ENCODE measurements at places on chromosomes 16 and 17.

DNA sequence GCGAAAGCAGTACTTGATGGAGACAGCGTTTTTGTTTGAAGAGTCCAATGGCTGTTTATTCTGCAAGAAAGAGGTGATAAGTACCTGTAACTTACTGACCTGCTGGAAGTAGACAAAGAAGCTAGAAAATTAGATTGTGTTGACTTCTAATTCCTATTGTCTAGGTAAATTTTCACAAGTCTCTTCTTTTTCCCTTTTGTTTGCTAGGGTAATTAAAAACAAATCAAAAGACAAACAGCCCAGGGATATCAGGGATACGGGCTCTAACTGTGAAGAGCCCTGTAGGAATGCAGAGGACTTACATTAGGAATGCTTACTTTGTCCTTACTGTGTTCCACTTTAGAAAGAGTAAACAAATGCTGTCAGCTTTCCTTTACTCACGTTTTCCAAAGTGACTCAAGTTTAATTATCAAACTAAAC lies 7.0 kb downstream of the PSME3IP1 start:
- H3K27me3 ChIP-seq, result no peaks in the 10 kb centered on the region
- DNase-seq, result no peak

DNA sequence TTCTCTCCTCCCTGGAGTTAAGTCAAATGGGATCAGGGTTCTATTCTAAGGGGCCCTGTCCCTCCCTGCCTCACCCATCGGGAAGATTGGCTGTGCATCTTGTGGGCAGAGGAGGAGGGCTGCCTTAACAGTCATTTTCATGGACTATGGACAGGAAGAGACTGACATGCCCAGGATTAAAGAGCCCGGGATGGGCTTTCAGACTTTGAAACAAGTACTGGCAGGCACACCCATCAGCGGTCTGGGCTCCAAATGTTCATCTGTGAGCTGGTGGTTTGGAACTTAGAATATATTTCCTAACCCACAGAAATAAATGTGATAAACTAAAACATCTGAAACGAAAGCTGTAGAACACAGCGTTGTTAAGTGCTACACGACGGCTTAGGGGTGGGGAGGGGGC lies 6.5 kb downstream of the SLC6A4 start:
- no peak overlapping the region for H3K27ac ChIP-seq
- H3K36me3 ChIP-seq, result no peaks in the 10 kb centered on the region
- H3K27me3 ChIP-seq, result peaks cover 36% of the 10 kb centered on the region
- no peak for DNase-seq
- peaks cover 4% of the 10 kb centered on the region for H3K4me1 ChIP-seq

GRCh38 chr17:57879437-57880085 lies 29.7 kb upstream of the MRPS23 start:
- peaks cover 9% of the 10 kb centered on the region for H3K27me3 ChIP-seq
- peaks cover 4% of the 10 kb centered on the region for H3K4me1 ChIP-seq
- DNase-seq, result no peak
- no peaks in the 10 kb centered on the region for H3K36me3 ChIP-seq
- no peak overlapping the region for H3K27ac ChIP-seq

DNA sequence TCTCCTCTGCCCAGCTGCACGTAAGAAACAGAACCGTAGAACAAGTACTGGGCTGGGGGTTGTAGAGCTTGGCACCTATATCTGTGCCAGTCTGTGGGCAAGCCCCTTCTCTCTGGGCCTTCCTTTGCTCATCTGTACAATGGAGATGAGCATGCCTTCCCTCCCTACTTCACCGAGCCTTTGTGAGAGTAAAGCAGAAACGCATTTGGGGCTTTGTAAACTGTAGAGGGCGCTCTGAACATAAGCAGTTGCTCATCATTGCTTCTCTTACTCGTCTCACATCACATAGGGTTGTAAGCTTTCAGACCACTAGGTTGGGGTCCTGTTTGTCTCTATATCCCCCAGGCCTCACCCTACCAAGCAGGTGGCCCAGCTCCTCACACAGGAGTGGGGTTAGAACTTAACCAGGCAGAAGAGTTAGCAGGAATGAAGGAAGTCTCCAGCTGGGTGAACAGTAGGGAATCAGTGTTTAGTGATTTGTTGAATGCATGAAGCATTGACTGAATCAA lies 15.1 kb downstream of the SAMD14 start:
- no peak overlapping the region for H3K27ac ChIP-seq
- no peaks in the 10 kb centered on the region for H3K36me3 ChIP-seq
- peaks cover 15% of the 10 kb centered on the region for H3K27me3 ChIP-seq
- H3K4me3 ChIP-seq, result no peak overlapping the region

- DNase-seq, result peak; percentile 90
- H3K36me3 ChIP-seq, result no peaks in the 10 kb centered on the region
- peak overlapping the region; percentile 93 for H3K4me3 ChIP-seq
Measured at GRCh38 chr17:40322358-40323315, 13.7 kb downstream of the RARA start.

DNA sequence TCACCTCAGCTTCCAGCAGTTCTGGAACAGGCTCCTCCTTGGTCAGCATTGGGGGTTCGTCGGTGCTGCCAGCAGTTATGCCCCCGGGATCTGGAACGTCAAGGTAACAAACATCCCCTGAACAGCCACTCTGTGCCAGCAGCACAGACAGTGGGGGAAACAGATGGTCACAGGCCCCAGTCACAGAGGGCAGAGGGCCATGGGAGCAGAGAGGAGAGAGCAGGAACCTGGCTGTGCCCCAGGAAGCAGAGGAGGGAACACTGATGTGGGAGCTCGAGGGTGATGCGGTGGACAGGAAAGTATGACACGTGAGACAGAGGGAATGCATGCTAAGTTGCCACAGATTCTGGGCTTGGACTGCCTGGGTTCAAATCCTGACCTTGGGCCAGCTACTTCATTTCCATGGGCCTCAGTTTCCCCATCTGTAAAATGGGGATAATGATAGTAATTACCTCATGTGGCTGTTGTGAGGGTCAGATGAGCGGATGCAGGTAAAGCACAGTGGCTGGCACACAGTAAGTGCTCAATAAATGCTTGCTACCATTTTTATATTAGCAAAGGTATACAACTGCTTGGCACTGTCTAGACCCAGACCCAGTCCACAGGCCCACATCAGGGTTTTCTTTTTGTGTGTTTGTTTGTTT lies 4.9 kb downstream of the BCL7C start:
- no peak for DNase-seq
- peak overlapping the region; percentile 36 for H3K27ac ChIP-seq
- H3K27me3 ChIP-seq, result no peaks in the 10 kb centered on the region
- peaks cover 15% of the 10 kb centered on the region for H3K4me1 ChIP-seq

- no peaks in the 10 kb centered on the region for H3K4me1 ChIP-seq
- no peak overlapping the region for H3K27ac ChIP-seq
- H3K36me3 ChIP-seq, result no peaks in the 10 kb centered on the region
Measured at GRCh38 chr16:49638673-49639610, 217.0 kb downstream of the ZNF423 start.

DNA sequence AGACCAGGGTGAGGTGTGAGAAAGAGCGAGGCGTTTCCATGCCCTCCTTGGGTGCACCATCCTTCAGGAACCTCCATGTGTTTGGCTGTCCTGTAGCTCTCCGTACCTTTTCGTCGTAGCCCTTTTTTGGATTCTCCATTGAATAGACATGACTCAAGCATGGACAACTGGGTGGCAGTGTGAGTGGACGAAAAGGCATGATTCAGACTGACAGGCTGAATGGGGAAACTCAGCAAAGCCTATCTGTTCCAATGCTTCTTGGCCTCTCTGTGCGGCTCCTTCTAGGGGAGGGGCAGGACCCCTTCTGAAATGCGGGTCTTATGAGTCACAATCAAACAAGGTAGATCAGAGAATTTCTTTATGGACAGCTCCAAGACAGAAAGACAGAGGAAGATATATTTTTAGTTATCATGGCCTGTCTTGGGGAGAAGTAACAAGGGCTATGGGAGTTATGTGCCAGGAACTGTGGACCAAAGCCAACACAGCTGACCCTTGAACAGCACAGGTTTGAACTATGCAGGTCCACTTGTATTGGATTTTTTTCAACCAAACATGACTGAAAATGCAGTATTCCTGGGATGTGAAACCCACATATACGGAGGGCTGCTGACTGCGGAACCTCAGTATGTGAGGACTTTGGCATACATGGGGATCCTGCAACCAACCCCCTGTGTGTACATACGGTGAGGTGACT lies 22.9 kb downstream of the ADORA2B start:
- no peak overlapping the region for H3K4me3 ChIP-seq
- H3K27ac ChIP-seq, result no peak overlapping the region
- DNase-seq, result no peak
- peaks cover 16% of the 10 kb centered on the region for H3K27me3 ChIP-seq
- H3K4me1 ChIP-seq, result peaks cover 7% of the 10 kb centered on the region
- no peaks in the 10 kb centered on the region for H3K36me3 ChIP-seq

DNA sequence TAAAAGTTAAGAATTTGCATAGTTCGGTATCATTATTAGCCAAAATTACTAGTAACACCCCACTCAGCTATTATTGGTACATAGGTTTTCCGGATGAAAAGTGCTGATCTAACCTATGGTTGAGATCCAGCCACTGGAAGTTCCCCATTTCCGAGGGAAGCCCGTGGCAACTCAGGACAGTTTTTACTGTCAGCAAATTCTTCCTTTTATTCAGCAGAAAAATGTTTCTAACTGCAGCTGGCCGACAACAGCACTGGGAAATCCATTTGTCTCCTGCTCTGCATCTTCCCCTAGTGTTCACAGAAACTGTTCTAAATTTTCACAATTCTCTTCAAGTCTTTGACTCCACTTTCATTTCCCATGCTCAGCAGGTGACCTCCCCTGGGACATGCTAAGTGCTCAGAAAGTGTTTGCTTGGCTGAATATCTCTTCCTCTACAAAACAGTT lies 15.5 kb upstream of the MMD start:
- H3K4me1 ChIP-seq, result no peaks in the 10 kb centered on the region
- H3K36me3 ChIP-seq, result no peaks in the 10 kb centered on the region
- DNase-seq, result no peak
- no peak overlapping the region for H3K4me3 ChIP-seq

DNA sequence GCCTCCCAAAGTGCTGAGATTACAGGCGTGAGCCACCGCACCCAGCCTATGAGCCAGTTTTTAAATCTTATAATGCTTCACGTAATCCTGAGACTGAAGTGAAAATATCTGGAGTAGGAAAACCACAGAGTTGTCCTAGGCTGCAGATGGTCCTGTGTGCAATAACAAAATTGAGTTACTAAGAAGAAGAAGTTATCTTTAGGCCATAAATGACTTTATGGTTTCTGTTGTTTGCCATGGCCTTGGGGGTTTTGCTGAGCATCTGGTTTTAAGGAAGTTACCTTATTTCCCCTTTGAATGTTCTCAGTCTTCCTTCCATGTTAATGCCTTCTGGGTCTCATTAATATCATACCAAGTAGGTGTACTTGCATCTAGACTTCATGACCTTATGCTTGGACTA lies 16.5 kb downstream of the NMT1 start:
- peaks cover 4% of the 10 kb centered on the region for H3K36me3 ChIP-seq
- H3K27me3 ChIP-seq, result no peaks in the 10 kb centered on the region
- H3K4me1 ChIP-seq, result peaks cover 8% of the 10 kb centered on the region
- peak overlapping the region; percentile 16 for H3K27ac ChIP-seq
- H3K4me3 ChIP-seq, result no peak overlapping the region
- DNase-seq, result no peak

DNA sequence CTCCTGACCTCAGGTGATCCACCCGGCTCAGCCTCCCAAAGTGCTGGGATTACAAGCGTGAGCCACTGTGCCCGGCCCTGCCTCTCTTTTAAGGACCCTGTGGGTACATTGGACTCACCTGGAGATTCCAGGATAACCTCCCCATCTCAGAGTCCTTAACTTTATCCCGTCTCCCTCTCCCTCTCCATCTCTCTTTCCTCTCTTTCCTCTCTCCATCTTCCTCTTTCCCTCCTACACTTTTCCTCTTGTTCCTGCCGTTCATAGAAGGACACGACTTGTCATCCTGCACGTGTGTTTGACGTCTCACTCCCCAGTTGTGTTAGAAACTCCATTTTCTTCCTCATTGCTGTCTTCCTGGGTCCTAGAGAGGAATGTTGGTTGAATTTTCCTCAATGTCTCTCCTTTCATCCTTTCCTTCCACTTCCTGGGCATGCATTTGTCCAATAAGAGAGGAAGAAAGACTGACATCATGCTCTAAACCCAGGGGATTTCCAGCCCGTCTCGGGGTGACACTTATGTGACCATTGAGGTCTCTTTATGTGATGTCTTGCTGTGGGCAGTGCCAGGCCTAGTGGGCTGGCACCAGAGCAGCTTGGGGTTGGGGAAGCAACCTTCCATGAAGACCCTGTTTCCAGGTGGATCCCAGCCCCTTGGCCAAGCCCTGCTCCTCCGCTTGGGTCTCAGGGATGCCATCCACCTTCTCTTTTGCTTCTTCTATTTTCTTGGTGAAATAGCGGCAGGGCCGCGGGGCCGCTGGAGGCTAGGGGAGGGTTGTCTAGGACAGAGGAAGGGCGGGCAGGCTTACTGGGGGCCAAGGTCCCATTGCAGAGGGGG lies 39.8 kb upstream of the IRF8 start:
- peaks cover 6% of the 10 kb centered on the region for H3K36me3 ChIP-seq
- H3K4me1 ChIP-seq, result peaks cover 51% of the 10 kb centered on the region
- peak; percentile 73 for DNase-seq
- no peaks in the 10 kb centered on the region for H3K27me3 ChIP-seq
- peak overlapping the region; percentile 38 for H3K4me3 ChIP-seq

DNA sequence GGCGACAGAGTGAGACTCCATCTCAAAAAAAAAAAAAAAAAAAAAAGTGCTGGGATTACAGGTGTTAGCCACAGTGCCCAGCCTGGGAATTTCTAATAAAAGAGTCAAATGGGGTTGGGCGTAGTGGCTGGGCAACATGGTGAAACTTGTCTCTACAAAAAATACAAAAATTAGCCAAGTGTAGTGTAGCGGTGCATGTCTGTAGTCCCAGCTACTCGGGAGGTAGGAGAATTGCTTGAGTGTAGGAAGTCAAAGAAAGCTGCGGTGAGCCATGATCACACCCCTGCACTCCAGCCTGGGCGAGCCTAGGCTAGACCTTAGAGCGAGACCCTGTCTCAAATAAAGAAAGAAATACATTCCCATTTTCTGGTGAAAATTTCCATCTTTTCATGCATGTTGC lies 2.4 kb upstream of the UTS2R start:
- no peak overlapping the region for H3K4me3 ChIP-seq
- peaks cover 10% of the 10 kb centered on the region for H3K4me1 ChIP-seq
- H3K27me3 ChIP-seq, result peaks cover 16% of the 10 kb centered on the region
- DNase-seq, result no peak

GRCh38 chr16:85098565-85098964 lies 13.7 kb downstream of the CIBAR2 start:
- H3K36me3 ChIP-seq, result no peaks in the 10 kb centered on the region
- no peaks in the 10 kb centered on the region for H3K27me3 ChIP-seq
- no peak overlapping the region for H3K27ac ChIP-seq
- no peak overlapping the region for H3K4me3 ChIP-seq

- H3K36me3 ChIP-seq, result no peaks in the 10 kb centered on the region
- H3K27ac ChIP-seq, result peak overlapping the region; percentile 56
- no peak for DNase-seq
- H3K4me3 ChIP-seq, result no peak overlapping the region
- H3K4me1 ChIP-seq, result peaks cover 5% of the 10 kb centered on the region
Measured at GRCh38 chr16:74868501-74868900, 93.9 kb upstream of the FA2H start.

GRCh38 chr16:1823821-1824220 lies 2.8 kb downstream of the HAGH start:
- no peaks in the 10 kb centered on the region for H3K36me3 ChIP-seq
- H3K27me3 ChIP-seq, result no peaks in the 10 kb centered on the region
- H3K27ac ChIP-seq, result no peak overlapping the region
- no peak for DNase-seq
- peak overlapping the region; percentile 57 for H3K4me3 ChIP-seq

- peaks cover 40% of the 10 kb centered on the region for H3K4me1 ChIP-seq
- DNase-seq, result no peak
- no peaks in the 10 kb centered on the region for H3K27me3 ChIP-seq
- peaks cover 28% of the 10 kb centered on the region for H3K36me3 ChIP-seq
- H3K27ac ChIP-seq, result peak overlapping the region; percentile 35
- H3K4me3 ChIP-seq, result no peak overlapping the region
Measured at GRCh38 chr16:30664616-30665109, 6.4 kb downstream of the FBRS start.

GRCh38 chr17:72477491-72477890 lies 356.7 kb downstream of the SOX9 start:
- peaks cover 11% of the 10 kb centered on the region for H3K27me3 ChIP-seq
- no peak overlapping the region for H3K4me3 ChIP-seq
- DNase-seq, result no peak

All from natural killer cell treated with Interleukin-12 subunit alpha and Interleukin-12 subunit beta and Interleukin-15 and Interleukin-18, amount 100 ng/mL, for 72 hours (primary cell).